ENCODE measurements at places on chromosomes 5 and 9.
A peak's percentile ranks its signal among the peaks of the same experiment; 100 is the strongest.

GRCh38 chr9:76417394-76417793, 23.2 kb upstream of the RFK start:
- no peak for DNase-seq

GRCh38 chr5:97131139-97131710, 11.2 kb downstream of the LIX1 start:
- no peak for DNase-seq

GRCh38 chr5:53481159-53481886, 894 bp downstream of the FST start:
- no peak for DNase-seq

DNA sequence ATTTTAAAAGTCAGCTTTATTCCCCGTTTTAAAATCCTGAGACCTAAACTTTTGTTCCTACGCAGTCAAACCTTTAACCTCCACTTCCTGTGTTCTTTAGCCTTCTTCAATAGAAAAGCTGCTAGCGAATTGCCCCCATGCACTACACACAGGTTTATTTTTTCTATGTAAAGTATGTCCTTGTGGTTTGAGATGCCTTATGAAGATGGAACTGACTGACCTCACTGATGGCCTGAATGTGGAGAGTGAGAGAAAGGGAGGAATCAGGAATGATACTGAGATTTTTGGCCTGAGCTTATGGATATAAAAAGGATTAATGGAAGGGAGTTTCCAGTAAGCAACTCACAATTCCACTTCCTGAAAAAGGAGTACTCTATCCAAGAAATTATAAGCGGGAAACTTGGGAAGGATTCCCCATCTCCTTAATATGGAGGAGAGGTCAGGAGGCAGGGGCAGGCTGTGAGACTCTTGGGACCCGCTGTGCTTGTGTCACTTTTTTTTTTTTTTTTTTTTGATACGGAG, 89.5 kb downstream of the UGCG start:
- no peak for DNase-seq

- DNase-seq, result no peak
Observed at GRCh38 chr5:112097768-112098167, 321.3 kb downstream of the EPB41L4A start.

GRCh38 chr5:16889203-16889971, 46.7 kb downstream of the MYO10 start:
- DNase-seq, result no peak

GRCh38 chr5:157204765-157205164, 24.1 kb downstream of the ITK start:
- DNase-seq, result no peak

- no peak for DNase-seq
Observed at GRCh38 chr9:83477571-83477970, 60.6 kb downstream of the FRMD3 start.

DNA sequence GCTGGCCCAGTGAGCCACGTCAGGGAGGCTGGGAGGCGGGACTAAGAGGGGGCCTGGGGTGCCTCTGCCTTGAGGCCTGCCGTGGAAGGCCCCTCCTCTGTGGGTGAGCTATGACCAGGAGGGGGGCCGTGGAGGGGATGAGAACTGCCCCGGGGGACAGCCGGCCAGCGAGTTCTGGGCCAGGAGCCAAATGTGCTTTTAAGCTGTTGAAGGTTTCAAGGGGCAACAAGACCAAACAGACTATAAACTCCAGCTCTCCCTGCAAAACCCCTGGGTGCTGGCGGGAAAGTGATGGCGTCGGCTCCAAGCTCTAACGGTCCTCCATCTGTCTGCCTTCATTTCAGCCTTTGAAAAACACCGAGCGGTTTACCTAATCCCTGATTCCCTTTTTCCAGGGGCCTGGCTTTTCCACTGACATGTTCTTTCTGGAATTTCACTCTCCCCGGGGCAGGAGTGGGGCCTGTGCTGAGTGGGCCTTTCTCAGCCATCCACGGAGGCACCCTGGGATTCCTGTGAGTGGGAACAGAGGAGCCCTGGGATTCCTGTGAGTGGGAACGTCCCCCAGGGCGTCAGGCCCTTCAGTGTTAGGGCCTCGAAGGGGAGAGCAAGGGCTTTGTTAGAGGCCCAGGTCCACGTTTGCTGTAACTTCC, 65.6 kb downstream of the COL5A1 start:
- peak; percentile 90 for DNase-seq

GRCh38 chr9:124279531-124280175, 21.9 kb downstream of the NEK6 start:
- DNase-seq, result no peak

- DNase-seq, result no peak
Observed at GRCh38 chr9:138025908-138026307, 148.3 kb downstream of the CACNA1B start.

DNA sequence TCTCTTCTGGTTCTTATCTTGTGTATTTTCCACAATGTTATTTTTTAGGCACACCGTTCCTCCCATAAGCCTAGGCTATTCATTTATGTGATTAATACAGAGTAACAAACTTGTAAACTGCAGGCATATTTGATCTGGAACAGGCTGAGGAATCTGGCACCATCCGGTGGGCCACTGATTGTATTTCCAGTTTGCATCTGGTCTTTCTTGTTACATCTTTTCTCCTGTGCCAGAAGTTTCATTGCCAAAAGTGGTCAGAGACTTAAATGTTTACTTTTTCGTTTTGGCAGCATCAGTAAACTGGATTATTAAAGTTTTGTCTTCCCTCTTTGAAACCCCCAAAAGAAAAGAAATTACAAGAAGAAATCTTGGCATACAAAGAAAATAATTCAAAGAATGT, 17.9 kb upstream of the ZCCHC7 start:
- no peak for DNase-seq

DNA sequence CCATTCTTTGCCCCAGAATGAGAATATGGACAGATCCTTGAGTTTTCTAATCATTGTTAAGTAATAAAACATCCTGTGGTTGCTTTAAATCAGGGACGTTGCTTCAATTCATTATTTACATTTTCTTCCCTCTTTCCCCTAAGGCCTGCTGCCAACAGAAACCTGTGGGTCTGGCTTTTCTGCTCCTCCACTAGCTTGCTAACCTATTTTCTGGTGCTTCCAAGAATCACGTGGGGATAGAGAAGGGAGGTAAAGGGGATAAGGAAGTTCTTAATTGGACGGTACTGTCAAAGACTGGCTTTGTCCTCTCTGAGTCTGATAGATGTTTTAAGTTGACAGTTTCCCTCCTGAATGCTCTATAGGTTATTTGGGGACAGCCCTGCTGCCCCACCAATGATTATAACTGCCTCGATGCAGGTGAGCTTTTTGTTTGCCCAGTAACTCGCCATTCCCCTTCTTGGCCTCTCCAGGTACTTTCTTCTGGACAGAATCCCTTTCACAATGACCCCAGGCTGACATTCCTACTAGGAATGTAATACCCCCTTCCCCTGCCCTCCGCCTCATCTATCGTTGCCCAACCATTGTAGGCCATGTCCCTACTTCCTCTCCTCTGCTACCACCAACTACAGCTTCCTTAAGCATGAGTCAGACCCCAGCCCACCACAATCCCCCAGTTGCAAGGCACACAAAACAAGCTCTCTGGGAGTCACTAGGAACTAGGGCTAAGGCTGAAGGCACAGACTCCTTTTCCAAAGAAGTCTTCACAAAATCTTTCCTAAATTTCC, 19.9 kb upstream of the CPEB4 start:
- no peak for DNase-seq

DNA sequence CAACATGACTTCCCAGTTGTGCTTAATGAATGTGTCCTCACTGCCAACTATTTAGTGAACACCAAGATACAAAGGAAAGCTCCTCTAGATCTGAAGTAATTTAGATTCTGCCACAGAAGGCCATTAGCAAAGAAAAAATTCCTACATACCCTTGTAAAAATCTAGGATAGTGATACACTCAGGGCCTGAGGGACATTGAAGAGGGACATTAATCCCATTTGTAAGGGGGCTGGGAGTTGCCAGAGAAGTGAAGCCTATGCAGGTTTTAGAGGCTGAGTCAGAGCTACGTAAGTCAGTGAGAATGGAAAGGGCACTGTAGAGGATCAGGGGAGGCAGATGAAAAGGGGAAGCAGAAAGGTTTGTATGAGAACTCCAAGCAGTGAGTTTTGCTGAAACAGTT, 286.9 kb upstream of the TARS1 start:
- DNase-seq, result no peak

- DNase-seq, result no peak
Observed at GRCh38 chr9:91820949-91821880, 128.8 kb downstream of the ROR2 start.

DNA sequence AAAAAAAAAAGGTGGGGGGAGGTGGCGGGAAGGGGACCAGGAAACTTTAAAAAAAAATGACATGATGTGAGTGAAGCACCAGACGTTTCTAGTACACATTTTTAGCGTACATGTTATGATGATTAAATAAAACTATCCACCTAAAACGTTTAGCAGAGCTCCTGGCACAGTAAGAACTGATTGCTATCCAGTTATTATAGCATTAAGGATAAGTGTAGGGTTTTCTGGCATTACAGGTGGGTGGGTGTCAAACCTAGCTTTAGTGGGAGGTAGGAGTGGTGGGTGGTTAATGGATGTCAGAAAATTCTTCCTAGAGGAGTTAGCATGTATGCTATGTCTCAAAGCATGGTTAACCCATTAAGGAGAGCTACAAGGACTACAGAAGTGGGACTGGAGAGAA, 2329.5 kb downstream of the MAT2B start:
- no peak for DNase-seq

DNA sequence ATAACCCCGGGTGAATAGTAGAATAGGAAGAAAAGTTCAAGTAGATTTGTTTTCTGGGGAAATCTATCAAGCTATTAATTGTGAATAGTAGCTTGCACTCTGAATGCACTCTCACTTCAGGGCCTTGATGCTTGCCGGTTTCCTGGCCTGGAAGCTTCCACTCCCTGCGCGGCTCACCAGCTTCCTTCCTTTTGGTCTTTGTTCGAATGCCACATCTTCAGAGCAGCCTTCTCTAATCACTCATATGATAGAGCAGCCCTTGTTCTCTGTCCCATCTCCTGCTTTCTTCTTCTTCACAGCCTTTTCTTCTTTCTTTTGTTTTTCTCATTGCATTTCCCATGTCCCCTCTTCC, 146.7 kb downstream of the MAST4 start:
- DNase-seq, result no peak

- no peak for DNase-seq
Observed at GRCh38 chr5:75723378-75723777, 6.1 kb upstream of the POC5 start.

DNA sequence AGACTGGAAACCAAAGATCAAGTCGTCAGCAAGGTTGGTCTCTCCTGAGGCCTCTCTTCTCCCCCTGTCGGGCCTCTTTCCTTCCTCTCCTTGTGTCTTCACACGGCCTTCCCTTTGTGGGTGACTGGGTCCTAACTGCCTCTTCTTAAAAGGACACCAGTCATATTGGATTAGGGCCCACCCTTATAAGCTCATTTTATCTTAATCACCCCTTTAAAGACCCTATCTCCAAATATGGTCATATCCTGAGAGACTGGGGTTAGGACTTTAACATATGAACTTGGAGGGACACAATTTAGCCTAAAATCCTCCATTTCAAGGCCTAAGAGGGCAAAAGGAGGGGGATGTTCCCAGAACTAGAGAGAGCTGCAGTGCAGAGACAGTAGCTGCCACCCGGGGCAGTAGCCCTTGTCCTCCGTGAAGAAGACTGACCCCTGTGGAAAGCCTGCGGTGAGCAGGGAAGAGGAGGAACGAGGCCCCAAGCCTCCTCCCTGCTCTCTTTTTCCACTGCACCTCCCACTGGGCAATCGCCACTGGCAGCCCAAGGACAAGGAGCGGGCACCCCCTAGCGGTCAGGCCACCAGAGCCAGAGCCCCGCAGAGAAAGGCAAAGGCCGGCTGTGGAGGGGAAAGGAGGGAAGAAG, 34.9 kb downstream of the CFAP90 start:
- DNase-seq, result peak; percentile 36

- DNase-seq, result no peak
Observed at GRCh38 chr9:38371495-38371894, 21.0 kb upstream of the ALDH1B1 start.

GRCh38 chr5:113039229-113039933, 62.8 kb downstream of the DCP2 start:
- DNase-seq, result no peak

DNA sequence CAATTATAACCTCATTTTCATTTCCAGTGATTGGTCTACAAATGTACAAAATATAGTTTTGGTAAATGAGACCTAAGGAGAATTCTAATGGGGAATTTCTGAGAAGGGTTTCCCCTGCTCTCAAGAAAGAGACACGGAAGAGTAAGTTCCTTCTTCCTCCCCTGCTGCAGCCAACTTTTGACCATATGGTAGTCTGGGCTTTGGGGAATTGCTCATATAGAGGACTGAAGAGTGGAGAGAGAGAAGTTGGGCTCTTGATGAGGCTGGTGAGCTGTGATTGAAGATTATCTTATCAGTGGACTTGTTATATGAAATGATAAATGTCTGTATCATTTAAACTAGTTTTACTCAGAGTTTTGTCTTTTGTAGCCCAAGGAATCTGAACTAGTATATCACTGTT, 4.3 kb upstream of the LNPEP start:
- no peak for DNase-seq

- DNase-seq, result no peak
Observed at GRCh38 chr5:165134155-165134554, 1628.7 kb downstream of the MAT2B start.

DNA sequence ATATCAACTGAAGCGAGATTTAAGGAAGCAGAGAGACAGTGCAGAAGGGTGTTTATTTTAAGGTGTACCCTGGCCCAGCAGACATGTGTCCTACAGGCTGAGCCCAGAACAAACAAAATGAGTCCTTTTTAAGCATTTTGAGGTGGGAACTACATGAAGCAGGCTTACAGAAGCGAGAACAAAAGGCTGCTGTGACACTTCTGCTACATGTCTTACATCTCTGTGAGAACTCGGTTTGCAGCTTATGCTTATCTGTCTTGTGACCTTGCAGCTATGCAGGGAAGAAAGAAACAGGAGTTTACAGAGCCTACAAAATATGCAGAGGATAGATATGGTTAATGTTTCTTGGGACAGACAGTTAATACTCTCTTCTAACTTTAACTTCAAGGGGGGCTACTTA, 295.9 kb downstream of the CEMIP2 start:
- no peak for DNase-seq

- DNase-seq, result peak; percentile 75
Observed at GRCh38 chr5:172283862-172284610, 472 bp upstream of the UBTD2 start.

- no peak for DNase-seq
Observed at GRCh38 chr5:77251921-77252320, 41.4 kb downstream of the PDE8B start.

DNA sequence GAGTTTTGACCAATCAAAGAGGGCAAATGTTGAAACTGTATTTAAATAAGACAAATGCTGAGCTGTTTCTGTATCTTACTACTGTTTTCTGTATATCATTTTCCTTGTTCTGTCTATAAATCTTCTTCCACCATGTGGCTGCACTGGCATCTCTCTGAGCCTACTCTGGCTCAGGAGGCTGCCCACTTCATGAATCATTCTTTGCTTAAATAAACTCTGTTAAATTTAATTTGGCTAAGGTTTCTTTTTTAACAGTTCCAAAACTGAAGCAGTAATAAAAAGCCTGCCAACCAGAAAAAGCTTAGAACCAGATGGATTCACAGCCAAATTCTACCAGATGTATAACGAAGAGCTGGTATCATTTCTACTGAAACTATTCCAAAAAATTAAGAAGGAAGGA, 40.2 kb upstream of the TAS2R1 start:
- no peak for DNase-seq

All from fibroblast of the conjunctiva (primary cell).